ENCODE measurements at places on chromosomes 12 and 14.

DNA sequence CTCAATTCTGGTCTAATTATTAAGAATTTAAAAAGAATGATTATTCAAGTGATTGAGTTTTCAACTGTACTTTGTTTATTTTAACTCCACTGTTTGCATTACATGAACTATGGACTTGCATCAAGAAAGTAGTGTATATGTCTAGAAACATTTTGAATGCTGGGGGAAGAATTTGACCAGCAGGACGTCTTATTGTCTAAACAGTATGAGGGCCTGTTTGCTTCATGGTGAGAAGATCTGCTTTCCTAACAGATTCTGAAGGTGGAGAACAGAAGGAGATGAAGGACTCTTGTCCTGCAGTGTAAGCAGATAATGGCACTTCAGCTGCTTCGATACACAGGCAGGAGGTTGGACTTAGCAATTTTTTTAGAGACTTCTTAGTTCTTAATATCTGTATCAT, 176.0 kb downstream of the DACT1 start:
- no peak for DNase-seq

DNA sequence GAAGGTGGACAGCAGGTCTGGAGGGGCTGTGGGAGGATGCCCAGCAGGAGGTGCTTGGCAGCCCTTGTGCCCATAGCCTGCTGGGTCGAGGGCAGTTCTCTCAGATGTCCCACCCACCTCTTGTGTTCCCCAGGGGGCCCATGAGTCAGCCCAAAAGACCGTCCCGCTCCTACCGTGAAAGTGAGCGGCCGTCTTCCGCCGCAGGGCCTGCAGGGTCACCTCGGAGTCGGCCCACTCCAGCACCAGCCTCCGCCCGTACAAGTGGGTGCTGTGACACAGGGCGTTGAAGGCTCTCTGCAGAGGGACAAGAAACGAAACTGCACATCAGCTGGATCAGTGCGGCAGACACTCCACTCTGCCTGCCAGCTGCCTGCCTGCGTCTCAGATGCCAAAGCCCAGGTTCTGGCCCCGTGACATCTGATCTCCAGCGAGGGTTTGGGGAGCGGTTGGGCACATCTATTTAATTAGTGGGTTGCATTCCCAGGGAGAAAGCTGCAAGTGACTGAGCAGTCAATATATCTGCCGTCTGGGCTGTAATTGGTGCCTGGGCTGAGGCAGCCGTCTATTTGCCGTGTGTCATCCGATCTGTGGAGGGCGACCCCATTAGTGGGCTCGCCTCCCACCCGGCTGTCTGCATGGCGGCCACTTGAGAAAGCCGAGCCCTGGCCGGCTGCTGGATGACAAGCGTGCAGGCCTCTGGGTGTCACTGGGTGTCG, 121.5 kb downstream of the RBM19 start:
- DNase-seq, result no peak

GRCh38 chr14:101282418-101282817, 278.9 kb upstream of the DIO3 start:
- no peak for DNase-seq

DNA sequence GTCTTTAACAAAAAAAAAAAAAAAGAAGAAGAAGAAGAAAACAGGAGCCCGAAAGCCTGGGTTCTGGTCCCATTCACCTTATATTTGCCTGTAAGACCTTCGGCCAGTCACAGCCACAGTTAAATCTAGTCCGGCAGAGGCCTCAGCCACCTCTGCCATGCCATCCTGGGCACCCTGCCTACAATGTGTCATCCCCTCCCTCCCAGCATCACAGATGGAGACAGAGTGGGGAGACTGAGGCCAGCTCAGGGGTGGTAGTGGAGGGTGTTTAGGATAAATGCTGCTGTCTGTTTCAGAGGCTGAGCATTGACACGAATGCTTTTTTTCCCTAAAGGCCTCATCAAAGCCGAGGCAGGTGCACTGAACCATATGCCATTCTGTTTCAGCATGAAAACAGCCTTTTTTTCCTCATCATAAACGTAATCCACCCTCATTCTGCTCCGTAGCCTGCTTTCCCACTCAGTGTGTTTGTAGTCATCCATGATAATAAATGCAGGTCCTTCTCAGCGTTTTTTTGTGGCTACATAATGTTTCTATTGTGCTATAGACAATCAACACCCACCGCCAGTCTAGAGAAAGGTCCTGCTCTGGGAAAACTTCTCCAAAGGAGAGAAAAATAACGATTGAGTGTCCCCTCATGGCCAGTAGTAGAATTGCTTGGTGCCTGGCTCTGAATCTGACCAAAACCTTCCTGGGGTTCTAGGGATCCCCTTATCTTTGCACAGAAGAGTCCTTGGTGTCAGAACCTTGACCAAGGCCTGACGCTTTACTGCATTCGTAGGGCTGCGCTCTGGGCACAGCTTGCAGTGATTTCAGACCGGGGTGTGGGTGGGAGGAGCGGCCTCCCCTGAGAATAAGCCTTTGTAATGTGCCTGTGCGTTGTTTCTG, 41.1 kb upstream of the TSPAN9 start:
- DNase-seq, result no peak

DNA sequence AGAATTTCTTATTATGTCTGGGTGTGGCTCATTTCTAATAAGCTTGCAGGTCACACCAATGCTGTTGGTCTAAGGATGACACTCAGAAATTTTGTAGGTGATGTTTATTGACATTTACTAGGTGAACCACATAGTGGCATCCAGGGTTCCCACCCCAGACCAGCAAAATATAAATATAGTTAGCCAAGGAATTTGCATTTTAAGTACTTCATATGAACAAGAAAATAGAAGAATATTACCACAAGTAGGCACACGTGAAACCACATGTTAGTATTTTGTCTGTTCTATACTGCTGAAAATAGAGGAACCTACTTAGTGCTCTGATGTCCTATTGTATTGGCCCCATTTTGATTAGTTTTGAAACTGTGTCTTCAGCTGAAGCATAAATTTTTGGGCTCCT, 71.1 kb downstream of the USP15 start:
- DNase-seq, result no peak

GRCh38 chr14:53929871-53930715, 26.5 kb downstream of the BMP4 start:
- DNase-seq, result peak; percentile 15

DNA sequence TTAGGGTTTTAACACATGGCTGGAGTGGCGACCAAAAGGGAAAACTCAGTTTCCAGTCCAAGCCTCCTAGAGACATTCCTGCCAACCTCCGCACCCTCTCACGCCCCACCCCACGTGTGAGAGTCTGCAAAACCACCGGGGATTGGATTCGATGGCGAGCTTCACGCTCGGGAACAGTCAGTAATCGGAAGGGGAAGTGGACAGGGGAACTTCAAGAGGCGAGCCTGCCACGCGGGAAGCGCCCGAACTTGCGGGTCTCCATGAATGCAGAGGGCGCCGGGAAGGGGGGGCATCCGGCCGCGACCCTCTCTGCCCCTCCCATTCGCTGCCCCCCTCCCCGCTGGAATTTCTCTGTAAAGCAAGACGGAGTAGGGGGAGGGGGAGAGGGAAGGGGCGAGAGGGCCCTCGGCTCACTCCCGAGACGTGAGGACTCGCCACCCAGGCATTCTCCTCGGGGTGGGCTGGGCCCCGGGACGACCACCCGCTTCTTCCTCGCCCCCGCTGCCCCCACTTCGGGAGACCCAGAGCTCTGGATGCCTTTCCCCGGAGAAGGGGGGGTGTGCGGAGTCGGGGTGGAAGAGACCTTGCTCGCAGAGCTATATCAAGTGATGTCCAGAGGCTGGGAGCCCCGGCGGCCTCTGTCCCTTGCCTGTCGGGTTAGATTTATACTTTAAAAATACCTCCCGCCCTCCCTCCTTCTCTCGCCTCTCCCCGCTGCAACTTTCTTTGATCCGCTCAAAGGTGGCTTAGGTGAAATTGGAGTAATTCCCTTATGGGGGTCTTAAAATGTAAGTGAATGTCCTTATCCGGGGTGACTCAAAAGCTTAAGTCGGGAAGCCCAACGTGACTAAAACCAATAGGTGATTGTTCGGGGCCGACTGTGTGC, 2.5 kb upstream of the CCND2 start:
- DNase-seq, result peak; percentile 71

DNA sequence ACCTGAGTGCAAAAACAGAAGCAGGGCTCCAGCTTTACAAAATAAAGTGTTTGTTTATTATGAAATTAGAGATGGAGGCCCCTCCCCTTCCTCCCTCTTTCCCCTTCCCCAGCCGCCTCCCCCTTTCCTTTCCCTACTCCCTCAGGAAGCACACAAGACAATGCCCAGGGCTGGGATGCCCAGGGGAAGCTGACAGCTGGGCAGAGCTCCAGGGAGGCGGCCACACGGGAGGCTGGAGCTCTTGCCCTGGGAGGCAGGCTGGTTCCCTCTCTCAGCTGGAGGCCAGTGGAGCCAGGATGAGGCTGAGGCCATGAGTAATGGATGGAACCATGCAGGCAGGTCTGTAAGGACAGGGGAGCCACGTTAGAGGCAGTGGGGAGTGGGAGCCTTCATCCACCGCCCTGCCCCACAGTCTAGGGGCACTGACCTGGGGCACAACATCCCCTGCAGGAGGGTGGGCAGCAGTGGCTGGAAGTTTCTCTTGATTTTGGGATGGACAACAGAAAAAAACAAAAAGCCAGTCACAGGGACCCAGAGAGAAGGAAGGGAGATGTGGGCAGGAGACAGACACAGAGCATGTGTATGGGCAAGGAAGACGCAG, 5.1 kb downstream of the PSMB11 start:
- no peak for DNase-seq

- no peak for DNase-seq
These were observed 115.1 kb upstream of the PCED1B start for GRCh38 chr12:46963977-46964971.

DNA sequence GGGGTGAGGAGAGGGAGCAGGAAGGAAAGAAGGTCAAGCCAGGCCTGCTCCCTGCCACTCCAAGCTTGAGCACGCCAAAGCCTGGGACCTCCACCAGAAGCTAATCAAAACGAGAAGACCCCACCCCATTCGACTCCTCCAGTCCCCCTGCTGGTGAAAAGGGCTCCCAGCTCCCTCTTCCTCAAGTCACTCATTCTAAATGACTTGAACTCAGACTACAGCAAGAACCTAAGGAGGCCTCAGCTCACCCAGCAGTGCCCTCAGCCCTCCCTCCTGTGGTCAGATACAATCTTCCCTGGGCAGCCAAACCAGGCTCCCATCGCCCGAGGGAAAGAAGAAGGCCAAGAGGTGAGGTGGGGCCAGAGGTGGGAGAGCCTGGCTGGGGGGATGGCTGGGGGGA, 17.4 kb downstream of the HDAC7 start:
- peak; percentile 55 for DNase-seq

DNA sequence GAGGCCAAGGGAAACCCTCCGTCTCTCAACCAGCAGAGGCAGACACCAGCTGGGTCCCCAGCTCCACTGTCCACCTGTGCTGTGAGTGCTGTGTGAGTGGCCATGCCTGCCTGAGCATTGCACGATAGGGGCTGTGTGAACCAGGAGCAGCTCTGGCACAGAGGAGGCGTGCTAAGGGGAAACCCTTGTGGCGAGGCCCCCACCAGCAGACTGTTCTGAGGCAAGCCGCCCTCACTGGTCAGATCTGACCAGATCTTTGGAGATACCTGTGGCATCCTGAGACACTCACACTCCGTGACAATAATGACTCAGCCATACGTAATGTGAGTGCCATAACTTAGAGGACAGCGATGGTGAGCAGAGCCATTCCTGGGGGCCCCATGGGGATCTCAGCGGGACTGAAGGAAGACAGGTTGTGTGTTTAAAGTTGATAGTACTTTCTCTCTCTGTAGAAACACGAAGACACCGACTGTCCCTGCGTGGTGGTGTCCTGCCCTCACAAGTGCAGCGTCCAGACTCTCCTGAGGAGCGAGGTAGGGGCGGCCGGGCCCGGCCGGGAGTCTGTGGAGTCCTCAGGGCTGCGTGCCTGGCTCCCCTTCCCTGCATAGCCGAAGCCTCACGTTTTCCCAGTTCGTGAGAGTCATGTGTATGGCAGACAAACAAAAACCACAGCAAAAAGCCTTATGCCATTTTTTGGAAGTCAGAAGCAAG, 36.6 kb upstream of the AMN start:
- DNase-seq, result no peak

DNA sequence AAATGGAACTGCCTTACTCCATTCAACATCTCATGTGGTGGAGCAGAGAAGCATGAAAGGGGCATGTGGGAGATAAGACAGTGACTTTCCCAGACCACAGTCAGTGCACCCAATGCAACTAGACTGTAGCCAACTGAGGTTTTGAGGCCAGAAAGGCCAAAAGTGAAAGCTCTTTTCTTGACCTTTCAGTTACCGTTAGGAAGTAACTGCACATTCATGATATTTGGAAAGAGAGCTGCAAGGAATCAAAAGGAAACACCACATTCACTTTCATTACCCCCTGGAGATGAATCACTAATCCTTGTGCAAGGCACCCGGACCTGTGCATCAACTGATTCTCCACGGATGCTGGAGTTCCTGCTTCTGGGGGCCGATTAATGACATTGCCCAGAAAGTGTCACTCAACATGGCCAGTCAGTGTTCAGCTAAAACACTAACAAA, 72.9 kb upstream of the ELK3 start:
- peak; percentile 82 for DNase-seq

GRCh38 chr12:127861406-127861805, 405.6 kb upstream of the TMEM132C start:
- no peak for DNase-seq

DNA sequence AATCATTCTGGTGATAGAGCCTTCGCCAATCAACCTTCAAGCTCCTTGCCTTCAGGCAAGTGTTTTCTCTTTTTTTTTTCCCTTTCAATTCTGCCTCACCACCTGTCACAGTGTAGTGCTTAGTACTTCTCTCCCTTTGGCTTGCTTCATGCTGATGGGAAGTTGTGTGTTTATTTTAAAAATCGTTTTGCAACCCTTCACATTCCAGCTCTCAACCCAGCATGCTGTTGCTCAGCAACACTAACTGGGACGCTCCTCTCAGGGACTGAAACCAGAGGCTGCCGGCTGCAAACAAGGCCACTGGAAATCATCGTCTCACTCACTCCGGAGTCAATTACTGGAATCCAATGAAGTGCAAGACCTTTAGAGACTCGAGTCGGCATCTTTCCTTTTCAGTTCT, 342.7 kb downstream of the PRKD1 start:
- DNase-seq, result no peak

DNA sequence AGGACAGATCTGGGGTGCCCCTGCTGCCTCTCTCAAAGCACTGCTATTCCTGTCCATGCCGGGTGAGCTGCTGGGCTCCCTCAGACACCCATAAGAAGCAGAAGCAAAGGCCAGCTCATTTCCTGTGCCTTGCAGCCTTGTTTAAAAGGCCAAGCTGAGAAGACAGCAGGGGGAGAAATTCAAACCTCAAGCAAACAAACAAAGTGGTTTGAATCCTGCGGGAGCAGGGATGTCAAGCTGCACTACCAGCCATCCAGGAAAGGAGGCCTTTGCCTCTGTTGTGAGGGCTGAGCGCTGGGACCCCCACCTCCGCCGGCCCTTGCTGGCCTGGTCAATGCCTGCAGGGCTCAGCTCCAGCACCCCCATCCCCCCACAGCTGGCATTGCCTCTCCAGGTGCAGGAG, 176.5 kb downstream of the PIWIL1 start:
- no peak for DNase-seq

- no peak for DNase-seq
These were observed 113.7 kb upstream of the CCND2 start for GRCh38 chr12:4159851-4160250.

- DNase-seq, result peak; percentile 54
These were observed 37.5 kb downstream of the EMP1 start for GRCh38 chr12:13233830-13234641.

All from common myeloid progenitor, CD34-positive (primary cell).